NCI-H69 (cell line): ENCODE measurements at places on chromosomes 2 and 18.

DNA sequence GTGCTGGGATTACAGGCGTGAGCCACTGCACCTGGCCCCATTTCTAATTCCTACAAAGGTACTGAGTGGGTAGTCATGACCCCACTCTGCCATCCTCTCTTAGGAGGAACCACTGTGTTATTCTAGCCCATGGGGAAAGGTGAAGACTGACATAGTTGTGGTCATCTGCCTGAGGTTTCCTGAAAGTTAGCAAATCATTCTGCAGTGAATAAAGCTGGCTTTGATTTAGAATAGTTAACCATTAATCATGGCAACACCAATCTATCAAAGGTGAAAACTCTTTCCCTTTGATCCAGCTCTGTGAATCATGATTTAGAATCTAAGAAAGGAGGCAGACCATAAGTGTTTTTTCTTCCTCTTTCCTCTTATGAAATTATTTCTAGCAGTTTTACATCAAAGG, 50.8 kb downstream of the SUMO1 start:
- no peak for DNase-seq

- no peak for DNase-seq
Observed at GRCh38 chr2:238467792-238468191, 41.1 kb downstream of the ASB1 start.

- DNase-seq = no peak
Observed at GRCh38 chr2:179050755-179051154, 818 bp upstream of the CCDC141 start.

GRCh38 chr2:29615183-29615582, 306.2 kb downstream of the ALK start:
- DNase-seq = peak; percentile 23

GRCh38 chr18:28136071-28136470, 40.9 kb downstream of the CDH2 start:
- no peak for DNase-seq

GRCh38 chr2:85699325-85699724, 5.2 kb downstream of the GNLY start:
- peak; percentile 4 for DNase-seq

DNA sequence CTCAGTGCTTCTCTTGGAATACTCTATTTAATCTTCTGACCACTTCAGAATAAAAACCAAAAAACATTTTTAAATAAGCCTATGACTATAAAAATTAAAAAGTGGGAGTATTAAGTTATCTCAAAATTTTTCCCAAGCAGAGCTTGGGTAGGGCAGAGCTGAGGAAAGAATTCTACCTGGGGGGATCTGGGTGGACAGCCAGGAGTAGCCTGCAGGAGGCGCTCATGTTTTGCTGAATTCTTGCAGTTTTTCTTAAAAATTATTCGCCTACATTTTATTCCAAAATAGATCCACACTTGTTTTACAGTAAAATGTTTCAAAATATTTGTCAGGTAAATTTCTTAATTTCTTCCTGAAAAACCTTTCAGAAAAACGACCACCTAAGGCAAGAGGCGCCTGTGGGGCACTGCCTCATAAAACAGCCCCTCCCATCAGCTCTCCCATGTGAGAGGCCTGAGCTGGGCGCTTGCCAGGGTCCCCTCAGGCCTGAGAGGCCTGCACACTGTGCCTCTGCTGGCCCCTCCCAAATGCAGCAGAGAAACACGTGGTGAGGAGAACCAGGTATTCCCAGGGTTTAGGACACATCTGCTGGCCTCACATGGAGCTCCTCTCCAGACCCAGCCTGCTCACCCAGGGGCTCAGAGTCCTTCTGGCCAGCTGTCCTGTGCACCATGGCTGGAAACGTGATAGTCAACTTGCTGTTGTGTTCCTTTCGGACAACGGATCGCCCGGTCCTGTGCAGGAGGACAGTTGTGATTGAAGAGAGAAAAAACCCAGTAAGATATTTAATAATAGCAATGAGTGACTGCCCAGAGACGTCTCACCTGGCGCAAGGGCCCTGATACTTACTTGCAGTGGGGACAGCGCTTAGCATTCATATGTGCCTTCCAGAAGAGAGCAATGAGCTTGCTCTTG, 17.5 kb downstream of the POLR1A start:
- DNase-seq = no peak

- no peak for DNase-seq
Observed at GRCh38 chr2:112150447-112150846, 12.3 kb downstream of the FBLN7 start.

DNA sequence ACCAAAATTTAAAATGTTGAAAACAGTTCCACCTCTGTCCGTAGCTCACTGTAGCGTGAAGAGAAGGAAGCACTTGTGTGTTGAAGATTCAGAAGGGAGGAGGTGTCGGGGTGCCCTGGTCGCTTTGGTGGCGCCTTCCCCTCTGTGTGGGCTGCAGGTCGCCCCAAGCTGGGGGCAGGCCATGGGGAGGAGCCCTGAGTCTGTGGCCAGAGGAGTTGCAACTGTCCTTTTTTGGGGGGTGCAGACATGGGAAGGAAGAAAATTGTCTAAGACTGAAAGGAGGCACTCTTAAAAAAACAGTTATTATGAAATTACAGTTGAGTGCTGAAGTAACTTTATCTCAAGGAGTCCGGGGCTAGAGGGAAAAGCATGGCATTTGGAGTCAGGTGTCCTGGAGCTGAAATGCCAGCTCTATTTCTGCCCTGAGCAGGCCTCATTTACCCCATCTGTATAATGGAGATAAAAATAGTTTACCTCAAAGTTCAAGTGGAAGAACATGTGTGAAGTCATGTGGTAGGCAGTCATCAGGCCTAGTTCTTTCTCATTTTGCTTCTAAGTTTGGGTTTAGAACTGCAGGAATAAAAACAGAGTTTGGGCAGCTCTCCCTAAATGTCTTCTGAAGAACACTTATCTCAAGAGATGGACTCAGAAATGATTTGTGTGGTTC, 82.1 kb downstream of the RNF144A start:
- no peak for DNase-seq

DNA sequence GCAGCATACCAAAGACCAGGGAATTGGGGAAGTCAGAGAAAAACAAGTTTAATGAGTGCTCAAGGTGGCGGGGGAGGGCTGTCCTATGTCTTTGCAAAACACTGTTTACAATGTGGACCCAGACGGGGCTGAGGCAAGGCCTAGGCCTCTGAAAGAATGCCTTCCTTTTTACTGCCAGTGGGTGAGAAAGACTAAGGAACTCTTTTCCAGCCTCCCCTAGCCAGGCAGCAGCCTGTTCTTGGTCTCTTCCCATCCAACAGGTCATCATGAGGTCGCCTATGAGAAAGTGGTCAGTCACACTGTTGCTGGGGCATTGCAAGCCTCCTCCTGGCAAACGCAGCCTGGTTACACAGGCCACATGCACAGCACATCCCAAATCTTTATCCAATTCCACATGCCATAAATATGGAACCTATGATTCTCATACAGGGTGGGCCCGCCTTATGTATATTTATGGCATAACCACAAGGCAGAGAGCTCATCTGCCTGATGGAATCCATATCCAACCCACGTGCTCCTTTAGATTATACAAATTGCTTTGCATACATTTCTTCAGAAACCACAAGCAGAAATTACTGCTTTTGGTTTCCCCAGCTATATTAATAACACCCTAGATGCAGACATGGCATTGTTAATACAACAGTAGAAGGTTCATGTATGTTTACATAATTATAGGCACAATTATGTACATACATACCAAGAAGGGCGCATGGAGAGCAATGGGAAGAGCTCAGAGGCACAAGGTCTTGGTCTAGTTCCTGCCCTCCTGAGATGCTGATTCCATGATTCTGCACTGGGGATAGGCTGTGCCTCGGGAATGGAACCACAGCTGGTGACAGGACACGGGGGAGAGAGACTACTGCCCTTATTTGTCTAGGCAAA, 48.6 kb downstream of the NRP2 start:
- DNase-seq = no peak

DNA sequence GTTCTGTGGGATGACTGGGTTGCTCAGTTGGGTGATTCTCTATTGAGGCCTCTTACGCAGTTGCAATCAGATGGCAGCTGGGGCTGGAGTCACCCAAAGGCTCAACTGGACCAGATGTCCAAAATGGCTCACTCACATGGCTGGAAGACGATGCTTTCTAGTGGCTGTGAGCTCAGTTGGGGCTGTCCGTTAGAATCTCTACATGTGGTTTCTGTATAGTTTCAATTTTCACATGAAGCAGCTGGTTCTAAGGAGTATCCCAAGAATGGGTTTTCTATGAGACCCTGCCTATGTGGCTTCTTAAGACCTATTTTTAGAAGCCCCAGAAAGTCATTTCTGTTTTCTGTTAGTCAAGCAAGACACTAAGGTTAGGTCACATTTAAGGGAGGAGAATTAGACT, 4.4 kb downstream of the XRCC5 start:
- DNase-seq = no peak

DNA sequence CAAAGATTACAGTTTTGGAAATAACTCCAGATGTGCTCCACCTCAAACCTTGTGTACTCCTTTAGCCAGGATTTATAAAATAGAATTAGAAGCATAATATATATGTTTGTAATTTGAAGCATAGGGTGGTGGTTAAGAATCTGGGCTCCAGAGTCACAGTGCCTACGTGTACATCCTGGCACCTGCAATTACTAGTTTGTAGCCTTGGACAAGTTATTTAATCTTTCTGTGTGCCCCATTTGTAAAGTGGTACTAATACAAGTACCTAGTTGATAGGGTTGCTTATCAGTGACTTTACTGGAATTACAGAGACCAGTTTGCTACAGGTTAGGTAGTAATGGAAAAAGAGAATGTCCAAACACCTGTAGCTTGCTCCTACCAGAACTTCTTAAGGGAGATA, 28.6 kb downstream of the EML4 start:
- no peak for DNase-seq

DNA sequence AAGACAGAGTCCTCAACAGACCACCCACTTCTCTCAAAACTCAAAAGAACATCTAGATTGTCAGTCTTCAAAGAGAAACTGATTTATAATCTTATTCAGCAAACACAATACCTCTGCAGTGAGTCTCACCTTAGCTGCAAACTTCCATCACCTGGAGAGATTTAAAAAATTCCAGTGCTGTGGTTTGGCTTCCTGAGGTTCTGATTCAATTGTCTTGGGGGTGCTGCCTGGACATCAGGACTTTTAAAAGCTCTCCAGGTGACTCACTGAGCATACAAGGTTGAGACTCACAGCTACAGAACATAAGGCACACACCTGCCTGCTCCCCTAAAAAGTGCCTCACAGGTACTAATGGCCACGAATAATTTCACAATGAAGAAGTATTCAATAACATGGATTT, 40.3 kb downstream of the RNF152 start:
- peak; percentile 51 for DNase-seq

GRCh38 chr2:6341588-6342129, 524.0 kb downstream of the CMPK2 start:
- no peak for DNase-seq

DNA sequence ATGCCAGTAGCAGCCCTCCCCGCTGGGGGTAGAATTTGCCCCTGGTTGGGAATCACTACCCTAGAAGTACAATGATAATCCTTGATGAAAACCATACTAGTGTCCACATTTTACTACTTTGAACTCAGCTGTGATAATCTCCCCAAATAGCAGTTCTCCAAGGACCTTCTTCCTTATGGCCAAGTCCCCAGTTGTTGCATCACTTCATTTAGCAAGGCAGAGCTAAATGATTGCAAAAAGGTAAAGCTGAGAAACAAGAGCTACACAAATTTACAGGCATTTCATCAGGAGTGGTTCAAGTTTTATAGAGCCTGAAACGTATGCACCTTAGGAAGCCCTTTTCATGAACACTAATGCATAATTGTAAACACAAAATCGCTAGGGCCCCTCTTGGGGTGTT, 44.9 kb upstream of the REL start:
- DNase-seq = no peak

- DNase-seq = no peak
Observed at GRCh38 chr2:239259173-239259572, 141.6 kb downstream of the HDAC4 start.

DNA sequence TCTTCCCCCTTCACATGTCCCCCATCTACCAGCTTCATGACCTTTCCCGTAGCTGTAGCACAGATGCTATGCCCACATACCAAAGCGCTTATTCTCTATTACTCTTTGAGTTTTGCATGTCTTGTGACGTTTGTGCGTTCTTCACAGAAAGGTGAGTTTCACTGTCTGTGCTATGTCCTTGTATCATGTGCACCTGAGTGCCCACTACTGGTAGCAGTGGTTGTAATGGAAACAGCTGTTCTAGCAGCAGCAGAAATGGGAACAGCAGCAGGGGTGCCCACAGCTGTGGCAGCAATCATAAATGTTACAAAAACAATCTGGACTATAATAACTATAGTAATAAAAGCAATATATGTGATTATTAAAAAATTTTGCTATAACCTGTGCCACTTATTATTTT, 127.1 kb downstream of the STK39 start:
- peak; percentile 36 for DNase-seq

DNA sequence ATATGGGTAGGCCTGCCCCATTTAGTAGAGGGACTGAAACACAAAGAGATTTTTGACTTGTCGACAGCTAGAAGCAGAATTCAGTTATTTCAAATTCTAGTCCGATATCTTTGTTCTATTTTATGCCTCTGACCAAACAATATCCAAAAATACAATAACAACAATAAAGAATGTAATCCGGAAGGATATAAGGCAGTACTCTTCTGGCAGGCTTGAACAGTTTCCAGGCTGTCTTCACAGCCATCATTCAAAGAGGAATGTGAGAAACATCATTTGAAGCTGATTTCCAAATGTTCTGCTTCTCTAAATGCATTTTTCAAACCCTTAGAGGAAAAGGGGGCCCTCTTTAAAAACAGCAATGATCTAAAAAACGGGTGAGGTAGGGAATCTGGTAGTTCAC, 36.7 kb upstream of the SPTBN1 start:
- DNase-seq = no peak

- no peak for DNase-seq
Observed at GRCh38 chr2:72849138-72849462, 23.3 kb upstream of the EXOC6B start.

- no peak for DNase-seq
Observed at GRCh38 chr2:211259831-211260476, 703.6 kb downstream of the CPS1 start.

DNA sequence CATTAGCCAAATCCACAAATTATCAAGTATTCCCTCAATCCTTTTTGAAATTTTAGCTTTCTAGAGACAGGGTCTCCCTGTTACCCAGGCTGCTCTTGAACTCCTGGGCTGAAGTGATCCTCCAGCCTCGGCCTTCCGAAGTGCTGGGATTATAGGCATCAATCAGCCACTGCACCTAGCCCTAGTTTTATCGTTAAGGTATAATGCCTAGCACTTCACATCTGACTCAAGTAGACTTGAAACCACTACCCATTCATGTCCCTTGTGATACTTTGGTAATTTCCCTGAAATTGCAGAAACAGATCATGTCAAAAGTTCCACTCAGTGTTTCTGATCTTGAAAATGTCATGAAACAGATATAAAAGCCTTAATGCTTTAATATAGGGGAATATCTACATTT, 26.3 kb downstream of the MEX3C start:
- DNase-seq = no peak

GRCh38 chr2:14454202-14454601, 178.3 kb upstream of the LRATD1 start:
- peak; percentile 58 for DNase-seq

- no peak for DNase-seq
Observed at GRCh38 chr2:6590442-6590841, 275.3 kb downstream of the CMPK2 start.
